Globus pallidus (tissue), 1 donor: ENCODE measurements at places on chromosomes 4 and X.

DNA sequence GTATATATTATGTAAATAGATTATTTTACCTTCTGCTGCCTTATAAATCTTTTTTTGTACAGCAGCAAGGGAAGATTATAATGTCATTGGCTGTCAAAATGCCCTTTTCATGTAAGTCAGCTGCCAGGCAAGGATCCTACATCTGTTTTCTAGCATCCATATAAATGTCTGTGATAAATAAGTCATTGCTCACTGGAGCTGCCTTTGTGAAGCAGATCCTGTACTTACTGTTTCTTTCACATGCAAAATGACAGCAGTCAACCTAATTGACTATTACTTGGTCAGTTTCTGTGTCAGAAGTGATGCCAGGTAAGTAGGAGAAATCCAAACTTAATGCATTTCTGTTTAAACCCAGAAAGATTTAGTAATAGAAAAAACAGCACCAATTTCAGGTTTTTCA is 620.7 kb downstream of the RPA4 start:
- no peak for DNase-seq

DNA sequence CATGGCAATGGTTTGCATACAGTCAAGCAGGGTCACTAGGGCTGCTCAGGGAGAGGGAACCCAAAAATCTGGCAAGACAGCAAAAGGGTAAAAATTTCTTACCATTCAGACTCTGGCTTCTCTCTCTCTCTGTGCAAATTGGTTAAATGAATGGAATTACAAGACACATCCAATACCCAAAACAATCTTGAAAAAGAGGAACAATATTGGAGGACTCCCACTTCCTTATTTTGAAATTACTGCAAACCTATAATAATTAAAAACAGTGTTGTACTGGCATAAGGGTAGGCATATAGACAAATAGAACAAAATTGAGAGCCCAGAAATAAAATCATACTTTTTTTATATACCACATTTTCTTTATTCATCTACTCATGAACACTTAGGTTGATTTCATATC is 24.1 kb downstream of the ETDA start:
- DNase-seq = no peak

GRCh38 chr4:140094438-140095420 is 59.3 kb downstream of the MAML3 start:
- DNase-seq = peak; percentile 76

DNA sequence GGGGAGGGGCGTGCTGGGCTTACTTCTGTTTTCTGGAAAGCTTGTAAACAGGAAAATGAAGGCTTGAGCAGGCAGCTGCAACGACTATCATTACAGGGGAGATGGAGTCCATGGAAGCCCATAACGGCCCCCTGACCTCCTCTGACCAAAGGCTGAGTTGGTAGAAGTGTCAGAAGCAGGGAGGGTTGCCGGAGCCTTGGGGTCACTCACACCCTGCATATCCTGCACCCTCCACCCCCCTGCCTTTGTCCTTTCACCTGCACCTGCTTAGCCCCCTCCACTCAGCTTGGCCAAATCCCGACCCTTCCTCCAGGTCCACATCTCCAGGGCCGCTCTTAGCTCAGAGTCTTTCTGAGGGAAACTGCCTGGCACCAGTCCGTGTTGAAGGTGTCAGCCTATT is 12.5 kb upstream of the MSX1 start:
- no peak for DNase-seq

GRCh38 chrX:49257074-49257790 is 7.3 kb downstream of the FOXP3 start:
- no peak for DNase-seq

- no peak for DNase-seq
Measured at GRCh38 chr4:127505203-127505602, 127.6 kb upstream of the INTU start.

GRCh38 chr4:925771-926500 is 6.2 kb downstream of the GAK start:
- DNase-seq = no peak

DNA sequence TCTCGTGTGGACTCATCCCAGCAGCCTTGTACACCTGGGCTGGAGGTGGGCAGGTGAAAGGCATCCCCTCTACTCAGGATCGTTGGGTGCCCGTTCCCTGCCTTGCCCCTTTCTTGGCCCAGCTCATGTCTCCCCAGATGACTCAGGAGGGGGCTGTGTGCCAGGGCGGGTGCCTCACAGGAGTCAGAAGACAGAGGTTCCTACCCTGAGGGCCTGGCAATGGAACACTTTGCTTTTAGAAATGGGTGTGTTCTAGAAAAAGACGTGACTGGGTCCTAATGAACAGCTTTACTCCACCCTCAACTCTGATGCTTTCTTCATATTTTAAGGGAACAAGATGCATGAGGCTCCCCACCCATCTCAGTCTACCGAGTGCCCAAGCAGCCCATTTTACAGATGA is 22.5 kb upstream of the TRIM2 start:
- DNase-seq = no peak
